Heart right ventricle (tissue), 16 donors: ENCODE measurements at places on chromosomes 16 and 17.

GRCh38 chr16:23026784-23027362 lies 122.4 kb downstream of the USP31 start:
- DNase-seq, result no peak

GRCh38 chr17:8044819-8045810 lies 6.3 kb downstream of the ALOX15B start:
- DNase-seq, result no peak

DNA sequence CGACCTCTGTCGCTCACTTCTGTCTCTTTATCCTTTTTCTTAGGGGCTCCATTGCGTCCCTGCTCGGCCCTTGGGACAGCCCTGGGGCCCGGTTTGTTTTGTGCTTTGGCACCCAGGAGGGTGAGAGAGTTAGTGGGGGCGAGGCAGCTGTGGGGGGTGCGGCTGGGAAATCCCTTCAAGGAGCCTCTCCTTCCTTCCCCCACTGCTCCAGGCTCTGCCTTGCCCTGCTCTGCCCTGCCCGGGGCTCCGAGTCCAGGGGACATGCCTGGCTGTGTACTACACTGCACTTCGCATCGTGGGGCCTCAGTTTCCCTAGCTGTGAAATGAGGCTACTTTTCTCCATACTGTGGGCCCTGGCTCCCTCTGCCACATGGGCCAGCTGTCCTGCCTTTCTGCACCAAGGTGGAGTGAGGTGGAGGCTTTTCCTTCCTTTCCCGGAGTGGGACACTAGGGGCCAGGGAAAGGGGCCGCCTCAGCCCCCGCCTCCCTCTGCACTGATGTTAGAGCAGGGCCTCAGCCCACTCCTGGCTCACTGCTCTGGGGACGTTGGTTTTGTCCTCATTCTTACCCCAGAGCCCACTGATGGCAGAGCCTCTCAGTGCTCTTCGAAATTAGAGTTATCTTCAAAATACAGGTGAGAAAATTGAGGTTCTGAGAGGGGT lies 980 bp downstream of the LLGL1 start:
- no peak for DNase-seq

GRCh38 chr17:79942591-79943346 lies 92.9 kb downstream of the TBC1D16 start:
- DNase-seq, result peak; percentile 27

GRCh38 chr16:85330694-85331188 lies 218.5 kb upstream of the CIBAR2 start:
- DNase-seq, result no peak

DNA sequence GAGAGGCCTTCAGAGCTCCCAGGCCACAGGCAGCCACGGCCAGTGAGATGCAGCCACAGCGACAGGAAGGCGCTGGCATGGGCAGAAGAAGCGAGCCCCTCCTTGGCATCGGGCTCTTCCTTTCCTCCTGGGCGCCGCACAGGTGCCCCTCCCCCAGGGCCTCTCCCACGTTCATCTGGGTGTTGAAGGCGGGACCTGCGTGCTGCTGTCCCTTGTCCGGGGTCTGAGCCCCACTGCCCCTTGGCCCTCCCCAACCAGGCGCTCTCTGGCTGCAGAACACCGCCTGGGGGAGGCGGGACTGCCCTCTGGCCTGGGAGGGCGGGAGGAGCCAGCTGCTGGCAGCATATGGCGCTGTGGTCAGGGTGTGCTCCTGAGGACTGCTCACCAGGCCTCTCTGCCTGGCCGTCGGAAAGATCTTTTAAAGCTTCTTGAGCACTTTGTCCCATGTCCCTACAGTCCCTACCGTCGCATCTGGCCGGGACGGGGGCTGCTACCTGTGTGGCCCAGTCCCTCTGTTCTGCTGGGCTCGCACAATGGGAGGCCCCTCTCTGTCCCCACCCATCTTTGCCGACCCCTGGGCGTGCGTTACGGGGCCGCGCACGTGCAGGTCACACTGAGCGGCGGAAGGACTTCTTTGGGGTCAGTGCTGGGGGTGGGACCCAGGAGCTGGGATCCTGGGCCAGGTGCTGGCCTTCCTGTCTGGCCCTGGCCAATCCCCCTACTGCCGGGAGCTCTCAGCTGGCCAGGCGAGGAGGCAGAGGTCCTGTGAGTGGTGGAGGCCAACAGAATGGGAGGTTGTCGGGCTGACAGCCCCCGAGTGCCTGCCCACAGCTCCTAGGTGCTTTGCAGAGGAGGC lies 1.7 kb downstream of the SLC25A10 start:
- no peak for DNase-seq

- DNase-seq, result no peak
Observed at GRCh38 chr17:44074231-44074910, 3.8 kb downstream of the G6PC3 start.

GRCh38 chr17:67359960-67360791 lies 6.2 kb downstream of the PSMD12 start:
- no peak for DNase-seq

DNA sequence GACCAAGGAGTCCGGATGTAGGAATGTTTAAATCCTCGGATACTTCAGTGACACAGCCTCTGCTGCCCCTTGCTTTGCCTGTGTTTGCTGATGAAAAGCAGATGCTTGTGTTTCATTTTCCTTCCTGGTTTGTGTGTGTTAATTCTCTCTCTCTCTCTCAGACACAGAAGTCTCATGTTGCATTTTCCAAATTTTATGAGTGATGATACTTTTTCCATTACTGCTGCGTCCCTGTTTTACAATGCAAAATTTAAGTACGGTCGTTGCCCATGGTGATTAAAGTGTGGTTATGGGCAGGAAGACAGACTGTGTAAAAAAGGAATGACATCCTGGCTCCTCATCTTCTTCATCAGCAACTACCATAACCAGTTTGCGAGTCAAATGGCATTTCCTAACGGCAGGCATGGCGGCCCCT lies 5.7 kb downstream of the RMI2 start:
- DNase-seq, result no peak

DNA sequence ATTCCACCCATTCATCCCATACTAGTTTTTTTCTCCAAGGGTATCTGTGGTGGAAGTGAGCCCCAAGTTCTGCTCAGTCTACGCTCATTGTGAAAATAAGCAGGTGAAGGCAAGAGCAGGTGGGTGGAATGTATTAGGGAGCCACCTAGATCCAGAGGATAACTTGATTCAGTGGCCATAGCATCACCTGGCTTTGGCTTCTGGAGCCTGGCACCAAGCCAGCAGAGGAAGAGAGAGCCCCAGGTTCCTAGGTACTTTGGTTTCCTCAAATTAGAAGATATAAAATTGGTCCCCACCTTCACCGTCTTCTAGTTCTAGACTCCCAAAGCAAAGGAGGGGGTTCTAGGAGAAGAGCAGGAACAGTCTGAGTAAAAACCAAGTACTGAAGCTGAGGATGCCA lies 4.1 kb downstream of the FXR2 start:
- DNase-seq, result no peak

GRCh38 chr17:48153691-48154358 lies 46.3 kb downstream of the SNX11 start:
- DNase-seq, result no peak

DNA sequence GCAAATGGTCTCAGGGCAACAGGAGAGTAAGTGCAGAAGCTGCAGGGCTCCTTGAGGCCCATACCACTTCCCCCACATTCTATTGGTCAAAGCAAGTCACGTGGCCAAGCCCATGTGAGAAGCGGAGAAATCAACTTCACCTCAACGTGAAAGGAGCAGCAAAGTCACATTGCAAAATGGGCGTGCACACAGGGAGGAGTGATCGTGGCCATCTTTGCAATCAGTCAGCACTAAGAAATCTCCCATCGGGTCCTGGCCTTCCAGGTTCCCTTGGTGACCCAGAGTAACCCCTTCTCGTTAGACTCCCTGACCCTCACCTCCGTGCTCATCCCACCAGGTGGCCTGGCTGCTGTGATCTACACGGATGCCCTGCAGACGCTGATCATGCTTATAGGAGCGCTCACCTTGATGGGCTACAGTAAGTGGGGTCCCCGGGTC lies 38.0 kb downstream of the SLC5A11 start:
- no peak for DNase-seq

DNA sequence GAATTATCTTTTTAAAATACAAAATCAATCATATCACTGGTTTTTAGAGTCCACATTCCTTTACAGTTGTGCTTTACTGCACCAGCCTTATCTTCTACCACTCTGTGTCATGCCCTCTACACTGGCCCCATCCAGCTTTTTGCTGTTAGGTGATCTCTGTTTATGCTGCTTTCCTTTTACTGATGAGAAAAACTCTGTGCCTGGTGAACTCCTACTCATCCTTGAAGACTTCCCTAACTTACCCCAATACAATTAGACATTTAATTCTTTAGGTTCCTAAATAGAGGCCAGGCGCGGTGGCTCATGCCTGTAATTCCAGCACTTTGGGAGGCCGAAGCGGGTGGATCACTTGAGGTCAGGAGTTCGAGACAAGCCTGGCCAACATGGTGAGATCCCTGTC lies 64.6 kb downstream of the MRTFB start:
- DNase-seq, result no peak

DNA sequence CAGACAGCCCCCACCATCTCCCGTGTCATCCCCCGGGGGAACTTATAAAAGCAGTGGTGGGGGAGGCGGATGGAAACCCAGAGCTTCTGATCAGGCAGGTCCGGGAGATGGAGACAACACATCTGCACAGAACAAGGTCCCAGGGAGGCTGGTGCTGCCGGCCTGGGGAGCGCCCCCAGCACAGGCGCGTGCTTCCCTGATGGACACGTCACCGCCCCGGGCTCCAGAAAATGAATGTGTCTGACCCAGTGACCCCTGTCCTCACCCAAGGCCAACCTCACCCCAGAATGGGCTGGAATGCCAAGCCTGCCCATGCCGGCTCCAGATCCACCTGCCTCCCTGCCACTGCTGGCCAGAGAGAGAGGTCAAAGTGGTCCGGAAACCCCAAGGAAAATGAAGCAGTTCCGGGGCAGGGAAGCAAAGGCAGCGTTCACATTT lies 12.5 kb downstream of the SLC7A5 start:
- no peak for DNase-seq

GRCh38 chr16:20740901-20741521 lies 607 bp downstream of the THUMPD1 start:
- DNase-seq, result peak; percentile 90

- peak; percentile 32 for DNase-seq
Observed at GRCh38 chr16:117379-118365, 20.8 kb downstream of the NPRL3 start.

- DNase-seq, result no peak
Observed at GRCh38 chr16:24917891-24918290, 72.1 kb downstream of the SLC5A11 start.

DNA sequence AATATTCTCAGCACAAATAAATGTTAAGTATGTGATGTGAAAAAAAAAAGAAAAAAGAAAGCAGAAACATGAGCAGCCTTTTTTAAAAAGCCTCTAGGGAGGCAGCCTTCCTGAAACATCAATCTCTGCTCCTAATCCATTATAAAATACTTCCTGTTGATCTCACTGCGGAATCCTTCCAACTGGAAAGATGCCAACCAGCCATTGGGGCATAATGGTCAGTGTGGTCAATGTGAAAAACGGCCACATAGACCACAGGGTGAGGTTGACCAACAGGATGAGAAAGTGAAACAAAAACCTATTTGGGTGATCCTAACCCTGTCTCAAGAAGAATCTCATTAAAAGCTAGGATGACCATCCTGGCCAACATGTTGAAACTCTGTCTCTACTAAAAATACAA lies 26.1 kb upstream of the ABCA8 start:
- DNase-seq, result peak; percentile 67

- no peak for DNase-seq
Observed at GRCh38 chr16:89808475-89808874, 8.0 kb downstream of the FANCA start.

DNA sequence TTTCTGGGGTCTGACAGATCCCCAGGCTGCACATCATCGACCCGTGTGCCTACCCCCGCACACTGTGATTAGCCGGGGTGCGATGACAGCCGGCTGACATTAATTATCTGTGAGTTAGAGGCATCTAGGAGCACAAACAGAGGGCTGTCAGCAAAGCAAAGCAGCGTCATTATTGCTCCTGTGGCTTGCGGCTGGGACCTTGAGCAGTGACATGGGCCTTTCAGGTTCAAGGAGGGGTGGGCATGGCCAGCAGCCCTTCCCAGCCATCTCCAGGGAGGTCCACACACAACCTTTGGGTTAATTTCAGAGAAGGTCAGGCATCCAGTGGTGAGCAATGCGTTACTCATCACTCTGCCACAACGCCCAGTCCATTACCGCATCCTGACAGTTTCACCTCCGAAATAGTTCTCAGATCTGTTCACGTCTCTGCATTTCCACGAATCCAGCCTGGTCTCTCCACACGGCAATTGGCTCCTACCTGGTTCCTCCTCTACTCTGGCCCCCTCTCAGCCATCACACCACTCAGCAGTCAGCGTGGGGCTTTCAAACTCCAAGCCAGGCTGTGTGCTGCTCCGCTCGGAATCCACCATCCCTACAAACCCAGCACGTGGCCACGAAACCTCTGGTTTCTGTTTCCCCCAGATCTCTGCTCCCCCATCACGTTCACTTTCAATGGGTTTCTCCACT lies 249.7 kb upstream of the C16orf82 start:
- no peak for DNase-seq

DNA sequence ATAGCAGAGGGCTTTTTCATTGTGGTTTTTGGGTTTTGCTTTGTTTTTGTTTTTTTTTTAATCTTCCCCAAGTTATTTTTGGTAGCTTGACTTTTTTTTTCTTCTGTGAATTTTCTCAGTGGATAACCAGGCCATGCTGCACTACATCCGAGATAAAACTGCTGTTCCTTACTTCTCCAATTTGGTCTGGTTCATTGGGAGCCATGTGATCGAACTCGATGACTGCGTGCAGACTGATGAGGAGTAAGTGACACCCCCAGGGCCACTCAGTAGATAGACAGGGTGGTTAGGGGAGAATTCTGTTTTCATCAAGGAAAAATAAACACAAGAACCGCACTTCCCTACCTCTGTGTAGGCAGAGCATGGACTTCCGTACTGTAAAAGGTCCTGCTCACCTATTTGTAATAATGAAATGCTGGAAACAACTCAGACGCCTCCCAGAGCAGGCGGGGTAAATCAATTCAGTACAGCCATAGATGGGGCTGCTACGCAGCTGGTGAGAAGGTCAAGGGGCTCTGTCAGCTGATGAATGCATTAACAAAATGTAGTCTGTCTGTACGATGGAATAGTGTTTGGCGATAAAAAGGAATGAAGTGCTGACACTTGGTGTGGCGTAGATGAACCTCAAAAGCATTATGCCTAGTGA lies 28.6 kb downstream of the CLEC16A start:
- DNase-seq, result no peak

DNA sequence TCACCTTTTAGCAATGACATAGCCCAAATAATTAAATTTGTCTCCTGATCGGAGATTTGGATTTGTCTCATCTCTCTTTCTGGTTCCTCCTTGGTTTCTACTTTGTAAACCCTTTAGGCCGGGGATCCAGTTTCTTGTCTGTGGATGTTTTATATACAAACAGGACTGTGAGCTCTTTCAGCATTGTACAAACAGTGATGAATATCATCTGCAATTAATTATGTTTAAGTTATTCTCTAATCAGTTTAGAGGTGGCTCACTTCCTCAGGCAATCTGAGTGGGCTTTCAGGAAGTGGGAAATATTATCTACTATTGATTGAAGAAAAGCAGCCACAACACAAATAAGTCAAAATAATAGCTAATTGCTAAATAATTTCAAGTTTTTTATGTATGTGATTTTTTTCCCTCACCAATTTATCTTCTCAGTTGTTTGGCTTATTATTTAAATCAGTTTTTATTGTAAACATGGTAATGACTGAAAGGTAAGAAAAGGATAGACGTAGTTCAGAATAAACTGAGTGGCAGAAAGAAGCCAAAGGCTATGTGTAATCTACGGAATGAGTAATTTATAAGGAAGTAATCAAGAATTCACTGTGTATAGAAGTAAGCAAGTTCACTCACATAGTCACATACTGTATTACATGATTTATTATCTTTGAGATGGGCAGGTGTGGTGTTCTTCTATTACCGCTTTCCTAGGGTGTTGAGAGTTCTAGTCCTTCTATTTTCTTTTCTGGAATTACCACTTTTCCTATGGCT lies 3.4 kb upstream of the ABCC11 start:
- DNase-seq, result no peak
